ENCODE measurements at places on chromosomes 2 and 18.
A peak's percentile ranks its signal among the peaks of the same experiment; 100 is the strongest.

GRCh38 chr2:166957686-166958085, 69.4 kb downstream of the XIRP2 start:
- DNase-seq: peak; percentile 25

DNA sequence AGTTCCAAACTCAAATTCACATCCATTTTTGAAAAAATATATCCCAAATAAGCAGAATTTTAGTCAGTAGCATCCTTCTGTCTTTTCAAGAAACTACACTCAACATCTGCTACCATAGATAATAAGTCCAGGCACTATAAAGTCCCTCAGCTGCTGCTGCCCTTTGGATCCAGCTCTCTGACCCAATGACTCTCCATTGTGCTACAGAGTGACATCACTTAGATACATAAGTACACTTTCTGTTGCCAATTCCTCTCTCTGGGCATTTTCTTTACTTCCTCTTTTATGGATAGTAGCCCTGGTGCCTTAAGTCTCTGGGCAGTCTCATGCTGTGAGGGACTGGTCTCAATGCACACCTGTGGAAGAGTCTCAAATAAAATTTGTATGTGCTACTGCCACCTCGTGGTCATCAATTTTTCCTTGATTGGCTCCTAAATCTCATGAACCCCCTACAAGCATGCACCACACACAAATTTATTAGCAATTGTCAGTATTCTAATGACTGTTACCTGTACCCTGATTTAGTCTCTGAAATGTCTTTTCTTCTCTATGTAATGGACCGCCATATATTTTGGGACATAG, 219.2 kb downstream of the LRP1B start:
- no peak for DNase-seq

GRCh38 chr18:58132595-58133261, 88.7 kb downstream of the NEDD4L start:
- DNase-seq: no peak

GRCh38 chr2:133943108-133943507, 310.8 kb upstream of the MGAT5 start:
- no peak for DNase-seq

- no peak for DNase-seq
These were observed 4.9 kb downstream of the GPR35 start for GRCh38 chr2:240629968-240630770.

- no peak for DNase-seq
These were observed 230.3 kb upstream of the SLC14A2 start for GRCh38 chr18:45384962-45385315.

GRCh38 chr2:181677912-181678586, 2.3 kb downstream of the NEUROD1 start:
- DNase-seq: peak; percentile 76

GRCh38 chr2:235812185-235812665, 318.4 kb downstream of the AGAP1 start:
- no peak for DNase-seq

- DNase-seq: no peak
These were observed 90.8 kb downstream of the DSEL start for GRCh38 chr18:67425672-67426071.

GRCh38 chr2:143847257-143847656, 672.7 kb downstream of the ZEB2 start:
- no peak for DNase-seq

DNA sequence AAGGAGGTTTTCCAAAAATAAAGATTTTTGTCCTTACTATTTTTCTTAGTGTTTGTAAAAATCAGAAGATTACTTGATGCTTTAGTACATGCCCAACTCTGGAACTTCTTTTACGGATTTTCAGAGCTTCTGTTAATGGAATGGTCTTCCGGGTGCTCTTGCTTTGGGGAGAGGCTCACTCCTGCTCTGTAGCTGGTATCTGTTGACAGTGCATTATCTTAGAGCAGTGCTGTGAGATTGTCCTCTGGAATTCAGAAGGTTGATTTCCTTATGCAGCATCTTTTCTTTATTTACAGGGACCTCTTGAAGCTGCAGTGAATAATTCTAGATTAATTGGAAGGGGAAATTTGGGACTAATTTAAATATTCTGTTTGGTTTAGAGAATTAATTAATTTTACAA, 4.6 kb downstream of the MAPRE2 start:
- no peak for DNase-seq

DNA sequence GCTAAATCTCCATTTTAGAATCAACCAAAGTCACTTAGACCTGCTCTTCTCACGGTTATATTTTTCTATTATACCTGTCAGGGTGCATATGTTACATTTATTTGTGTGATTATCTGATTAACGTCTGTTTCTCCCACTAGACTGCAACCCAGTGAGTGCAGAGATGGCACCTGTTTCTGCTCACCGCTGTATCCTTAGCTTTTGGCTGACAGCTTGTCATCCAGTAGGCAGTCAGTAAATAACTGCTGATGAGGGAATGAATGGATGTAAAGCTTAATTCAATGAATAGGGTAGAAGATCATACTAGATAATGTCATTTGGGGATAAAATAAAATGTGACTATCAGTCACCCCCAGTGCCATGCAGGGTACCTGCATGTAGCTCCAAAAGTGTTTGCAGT, 6.9 kb upstream of the CHRNA1 start:
- no peak for DNase-seq

- no peak for DNase-seq
These were observed 104.5 kb downstream of the RBM43 start for GRCh38 chr2:151157000-151157735.

DNA sequence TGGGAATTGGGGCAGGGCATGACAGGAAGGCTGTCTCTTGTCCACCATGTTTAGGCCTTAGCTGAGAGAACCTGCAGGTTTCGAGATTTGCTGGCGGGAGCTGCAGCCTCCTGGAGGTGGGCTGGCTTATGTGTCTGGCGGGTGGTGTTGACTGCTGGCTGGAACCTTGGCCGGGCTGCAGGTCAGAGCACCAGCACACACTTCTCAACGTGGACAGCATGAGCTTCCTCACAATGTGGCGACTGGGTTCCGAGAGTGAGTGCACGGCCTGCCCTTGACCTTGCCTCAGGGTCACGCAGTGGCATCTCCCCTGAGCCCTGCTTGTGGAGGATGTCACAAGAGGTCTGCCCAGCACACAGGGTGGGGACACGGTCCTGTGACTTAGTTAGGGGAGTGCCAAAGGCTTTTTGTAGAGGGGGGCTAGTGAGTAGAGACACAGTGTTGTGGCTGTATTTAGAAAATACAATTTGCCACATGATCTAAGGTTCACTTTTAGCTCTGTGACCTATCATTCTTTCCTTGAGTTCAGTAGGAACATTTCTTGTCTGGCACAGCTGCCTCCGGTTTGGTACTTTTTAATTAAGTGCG, 134.8 kb downstream of the SEPTIN10 start:
- no peak for DNase-seq

- DNase-seq: no peak
These were observed 167.4 kb downstream of the DPP10 start for GRCh38 chr2:114609801-114610200.

DNA sequence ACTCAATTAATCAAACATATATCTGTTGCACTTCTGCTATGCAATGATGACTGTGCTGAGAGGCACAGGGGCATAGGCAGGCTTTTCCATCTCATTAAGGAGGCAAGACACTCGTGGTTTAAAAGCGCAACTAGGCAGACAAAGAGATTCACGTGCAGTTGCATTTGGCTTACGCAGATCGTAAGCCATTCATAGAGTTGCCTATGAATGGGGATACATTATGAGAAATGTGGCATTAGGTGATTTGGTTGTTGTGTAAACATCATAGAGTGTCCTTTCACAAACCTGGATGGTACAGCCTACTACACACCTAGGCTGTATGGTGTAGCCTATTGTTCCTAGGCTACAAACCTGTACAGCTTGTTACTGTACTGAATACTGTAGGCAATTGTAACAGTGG, 284.7 kb downstream of the DCC start:
- DNase-seq: no peak

GRCh38 chr2:238130111-238130695, 8.3 kb upstream of the KLHL30 start:
- no peak for DNase-seq

DNA sequence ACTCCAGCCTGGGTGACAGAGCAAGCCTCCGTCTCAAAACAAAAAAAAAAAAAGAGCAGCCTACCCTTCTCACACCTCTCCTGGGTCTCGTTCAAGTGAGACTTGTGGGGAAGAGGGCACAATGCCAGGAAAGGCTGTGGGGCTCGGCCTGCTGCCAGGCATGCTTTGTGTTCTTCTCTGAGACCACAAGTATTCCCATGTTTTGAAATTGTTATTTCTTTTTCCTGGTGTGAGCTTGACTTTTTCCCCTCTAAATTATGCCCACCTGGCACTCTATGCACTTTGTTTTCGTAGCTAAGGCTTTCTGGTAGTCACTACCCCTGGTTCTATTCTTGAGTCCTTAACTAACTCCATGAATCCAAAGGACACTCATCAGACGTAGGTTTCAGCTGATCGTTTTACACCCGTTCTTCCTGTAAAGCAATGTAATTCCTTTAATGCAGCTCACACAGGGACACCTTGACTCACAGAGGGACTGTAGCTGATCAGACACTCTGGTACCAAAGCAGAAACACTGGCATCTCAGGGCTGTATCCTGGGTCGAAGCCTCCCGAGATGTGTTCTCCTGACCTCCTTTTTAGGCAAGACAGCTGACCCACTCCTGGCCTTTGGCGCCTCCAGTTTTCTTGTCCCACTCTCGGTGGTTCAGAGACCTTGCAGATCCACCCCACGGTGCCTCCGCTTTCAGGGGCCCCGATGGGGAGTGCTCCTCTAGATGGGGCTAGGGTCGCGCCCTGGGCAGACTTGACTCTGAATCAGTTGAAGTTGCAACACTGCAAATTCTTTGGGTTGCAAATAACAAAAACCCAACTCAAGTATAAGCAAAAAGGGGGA, 193.3 kb upstream of the AGAP1 start:
- no peak for DNase-seq

All from HuH-7.5 (cell line).